ENCODE measurements at places on chromosomes 3 and 15.

DNA sequence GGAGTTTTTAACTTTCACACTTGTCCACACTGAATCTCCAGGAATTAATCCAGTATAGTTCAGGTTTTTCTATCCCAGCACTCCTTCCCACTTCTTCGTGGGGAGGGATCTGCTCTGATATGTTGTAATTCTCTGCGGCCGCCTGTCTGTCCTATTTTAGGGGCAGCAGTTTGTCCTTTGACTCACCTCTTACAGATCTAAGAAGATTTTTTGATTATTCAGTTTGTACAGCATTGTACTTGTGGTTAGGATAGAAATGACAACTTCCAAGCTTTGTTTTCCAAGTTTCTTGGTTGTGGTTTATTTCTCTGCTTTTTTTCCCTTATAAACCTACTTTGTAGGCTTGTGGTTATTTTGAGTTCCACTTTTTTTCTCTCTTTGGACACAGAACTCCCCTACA lies 601.7 kb downstream of the SI start:
- DNase-seq: no peak

GRCh38 chr3:150069154-150069527 lies 98.4 kb upstream of the PFN2 start:
- no peak for DNase-seq

GRCh38 chr15:80635953-80636352 lies 59.2 kb upstream of the ABHD17C start:
- DNase-seq: peak; percentile 48

GRCh38 chr3:72481542-72481941 lies 366.7 kb downstream of the SHQ1 start:
- no peak for DNase-seq

DNA sequence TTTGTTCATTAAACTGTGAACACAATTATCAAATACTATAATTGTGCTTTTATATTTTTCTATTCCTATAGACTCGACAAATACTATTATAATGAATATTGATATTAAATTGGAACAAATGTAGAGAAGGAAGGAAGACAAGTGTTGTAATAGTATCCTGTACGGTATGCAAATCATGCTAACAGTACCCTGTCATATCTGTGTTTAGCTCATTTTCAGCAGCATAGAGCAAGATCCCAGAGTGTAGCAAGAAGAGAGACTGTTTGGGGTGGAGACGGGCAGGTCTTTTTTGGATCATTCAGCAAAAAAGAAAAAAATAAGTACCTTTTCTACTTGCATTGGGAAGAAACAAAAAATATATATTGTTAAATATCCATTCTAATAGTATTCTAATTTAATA lies 224.1 kb downstream of the TPRG1 start:
- no peak for DNase-seq

- no peak for DNase-seq
Observed at GRCh38 chr3:72411126-72411525, 437.1 kb downstream of the SHQ1 start.

DNA sequence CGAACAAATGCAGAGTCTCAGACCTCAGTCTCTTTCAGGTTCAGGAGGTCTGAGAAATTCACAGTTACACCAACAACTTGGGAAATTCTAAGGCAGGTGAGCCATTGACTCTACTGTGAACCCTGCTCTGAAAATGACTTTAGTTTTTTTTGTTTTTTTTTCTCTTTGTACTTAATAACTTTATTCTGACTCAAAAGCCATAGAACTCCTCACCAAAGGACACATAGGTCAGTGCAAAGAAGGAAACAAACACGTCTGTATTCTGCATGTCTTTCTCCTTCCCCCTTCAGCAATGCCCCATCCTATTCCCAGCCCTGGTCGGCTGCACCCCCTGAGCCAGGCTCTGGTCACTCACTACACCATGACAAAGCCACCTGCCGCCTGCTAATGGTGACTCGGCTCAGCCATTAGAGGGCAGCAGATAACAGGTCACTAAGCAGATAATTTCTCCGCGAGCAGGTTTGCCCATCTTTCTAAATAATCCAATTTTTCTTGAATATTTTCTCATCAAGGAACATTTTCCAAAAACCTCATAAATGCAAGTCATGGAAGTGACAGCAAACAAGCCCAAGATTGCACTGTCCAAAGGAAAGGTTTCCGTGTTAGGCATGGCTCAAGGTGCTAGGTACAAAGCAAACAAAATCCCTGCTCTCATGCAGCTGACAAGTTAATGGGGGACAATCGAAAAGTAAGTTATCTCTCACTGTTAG lies 37.7 kb downstream of the TM4SF4 start:
- peak; percentile 80 for DNase-seq

DNA sequence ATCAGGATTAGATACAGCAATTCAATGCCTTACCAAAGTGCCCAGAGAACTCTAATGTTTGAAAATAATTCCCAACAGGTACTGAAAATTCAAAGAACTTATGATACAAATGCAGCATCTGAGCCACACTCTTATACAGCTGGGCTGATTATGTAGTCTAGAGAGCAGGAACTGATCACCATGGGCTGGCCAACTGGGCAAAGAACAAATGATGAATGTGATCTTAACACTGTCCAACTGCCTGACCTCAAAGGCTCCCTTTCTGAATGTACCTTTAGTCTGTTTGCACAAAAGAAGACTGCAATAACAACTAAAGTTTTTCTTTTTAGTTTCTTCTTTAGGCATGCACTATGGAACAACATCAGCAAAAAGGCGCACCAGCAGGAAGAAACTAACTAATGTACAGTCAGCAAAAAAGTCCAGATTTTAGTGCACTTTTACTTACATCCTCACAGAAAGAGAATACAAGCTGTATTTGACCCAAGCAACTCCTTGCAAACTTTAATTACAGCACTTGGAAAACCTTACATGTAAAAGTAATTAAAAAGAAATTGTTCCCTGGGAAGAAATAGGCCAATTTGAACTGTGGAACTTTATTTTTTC lies 1095.1 kb downstream of the IGSF11 start:
- no peak for DNase-seq

GRCh38 chr3:154290187-154290586 lies 34.1 kb downstream of the DHX36 start:
- DNase-seq: no peak

DNA sequence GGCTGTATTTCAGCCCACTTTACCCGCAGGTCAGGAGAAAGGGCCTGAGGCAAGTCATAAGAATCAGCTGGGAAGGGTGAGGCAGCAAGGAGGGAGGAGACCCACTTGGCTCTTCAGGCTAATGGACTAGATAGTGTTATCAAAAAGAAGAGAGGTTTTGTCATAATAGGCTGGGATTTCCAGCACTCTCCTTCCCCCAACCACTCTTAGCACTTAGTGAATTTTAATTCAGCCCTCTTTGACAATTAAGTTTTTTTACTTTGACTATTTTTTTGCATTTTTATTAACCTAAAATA lies 771 bp downstream of the MPI start:
- no peak for DNase-seq

GRCh38 chr3:64971602-64972001 lies 283.8 kb upstream of the ADAMTS9 start:
- DNase-seq: no peak

DNA sequence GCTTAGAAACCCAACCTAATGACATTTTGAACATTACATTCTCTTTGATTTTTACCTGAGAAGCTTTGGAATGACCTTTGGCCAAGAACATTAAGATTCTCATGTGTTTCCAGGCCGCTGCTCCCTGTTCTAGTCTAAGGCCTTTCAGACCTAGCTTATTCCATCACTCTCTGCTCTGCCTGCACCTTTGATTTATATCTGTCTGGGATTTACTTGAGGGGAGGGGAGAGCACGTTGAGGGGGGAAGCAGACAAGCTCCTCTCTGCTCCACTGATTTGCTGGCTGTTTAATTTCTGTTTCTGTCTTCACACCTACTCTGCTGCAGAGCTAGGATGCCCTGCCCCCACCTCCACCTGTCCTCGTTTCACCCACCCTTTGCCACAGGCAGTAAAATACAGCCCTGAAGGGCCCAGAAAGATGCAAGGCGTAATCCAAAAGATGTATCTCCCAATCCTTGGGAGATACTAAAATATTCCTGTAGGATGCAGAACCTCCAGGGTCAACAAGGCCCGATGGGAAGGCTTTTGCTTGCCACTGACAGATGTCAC lies 429.8 kb downstream of the EPHB1 start:
- DNase-seq: no peak
